ENCODE measurements at places on chromosomes 12 and 14. TPM values are rescaled to one million over a fixed set of nuclear protein-coding genes. Genes with fewer than 3 reads are reported as not detected.

GRCh38 chr12:53220694-53221202 lies 11.3 kb downstream of the RARG start:
- peak; percentile 66 for DNase-seq

DNA sequence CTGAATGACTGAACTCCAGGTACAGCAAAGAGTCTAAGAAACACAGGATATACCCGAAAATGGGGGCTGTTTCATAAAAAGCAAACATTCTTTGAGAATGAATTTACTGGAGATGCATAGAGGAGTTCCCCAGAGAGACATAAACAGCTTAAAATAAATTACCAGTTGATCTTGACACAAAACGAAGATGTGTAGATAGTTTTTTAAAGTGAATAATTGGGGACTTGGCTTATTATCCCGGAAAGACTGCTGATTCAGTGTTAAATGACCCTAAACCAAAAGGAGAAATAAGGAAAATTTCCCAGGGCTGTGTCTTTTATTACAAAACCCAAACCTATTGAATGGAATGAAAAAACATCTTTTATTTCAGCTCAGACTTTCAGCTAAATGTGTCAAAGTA lies 1052.8 kb upstream of the TMEM132C start:
- no peak for DNase-seq

GRCh38 chr12:105279460-105280056 lies 43.6 kb upstream of the APPL2 start:
- no peak for DNase-seq

GRCh38 chr12:92803903-92804302 lies 101.1 kb downstream of the PLEKHG7 start:
- DNase-seq: no peak

DNA sequence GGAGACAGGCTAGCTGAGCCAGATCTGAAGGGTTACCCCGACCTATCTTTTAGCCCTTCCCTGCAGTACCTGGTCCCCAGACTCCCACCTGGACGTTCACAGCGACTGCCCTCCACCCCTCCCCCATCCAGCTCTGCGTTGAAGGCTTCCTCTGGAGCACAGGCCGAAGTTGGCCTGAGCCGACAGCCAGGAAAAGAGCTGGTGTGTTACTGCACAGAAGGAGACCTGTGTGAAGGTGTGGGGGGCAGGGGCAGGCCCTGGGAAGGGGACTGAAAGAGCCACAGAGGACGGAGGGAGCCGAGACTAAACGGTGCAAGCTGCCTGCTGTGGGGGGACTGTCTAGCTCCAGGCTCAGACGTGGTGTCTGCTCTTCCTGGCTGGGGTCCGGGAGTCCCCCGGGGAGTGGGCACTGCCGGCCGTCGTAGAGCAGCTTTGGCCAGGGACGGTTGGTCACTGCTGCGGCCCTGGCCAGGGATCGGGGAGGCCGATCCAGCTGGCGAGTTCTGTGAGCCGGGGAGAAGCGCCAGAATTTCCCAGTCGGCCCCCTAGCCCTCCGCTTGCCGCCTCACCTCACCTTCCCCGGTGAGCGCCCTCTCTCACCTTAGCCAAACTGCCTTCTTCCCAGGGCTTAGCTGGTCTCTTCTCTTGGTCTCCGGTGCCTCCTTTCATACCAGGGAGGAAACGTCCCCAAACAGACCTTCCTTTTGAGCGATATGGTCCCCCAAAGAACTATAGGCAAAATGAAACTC lies 899 bp upstream of the COL2A1 start:
- DNase-seq: no peak

GRCh38 chr14:36096090-36096489 lies 80.4 kb downstream of the PTCSC3 start:
- no peak for DNase-seq

GRCh38 chr14:38309522-38310277 lies 53.8 kb upstream of the CLEC14A start:
- DNase-seq: no peak

DNA sequence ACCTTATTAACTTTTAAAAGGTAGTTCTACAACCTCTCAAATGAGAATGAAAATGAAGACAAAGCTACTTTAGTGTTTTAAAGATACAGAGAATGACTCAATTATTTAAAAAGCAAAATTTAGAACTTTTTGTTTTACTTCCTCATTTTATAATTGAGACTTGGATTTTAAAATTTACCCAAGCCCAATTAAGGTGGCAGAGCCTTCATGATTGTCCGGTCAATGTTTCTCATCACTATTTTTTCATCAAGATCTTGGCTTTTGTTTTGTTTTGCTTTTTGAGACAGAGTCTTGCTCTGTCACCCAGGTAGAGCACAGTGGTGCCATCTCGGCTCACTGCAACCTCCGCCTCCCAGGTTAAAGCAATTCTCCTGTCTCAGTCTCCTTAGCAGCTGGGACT lies 32.7 kb downstream of the PPP4R3A start:
- no peak for DNase-seq

GRCh38 chr14:105622329-105622955 lies 96.1 kb downstream of the TMEM121 start:
- DNase-seq: no peak

- no peak for DNase-seq
These were observed 44.2 kb downstream of the LGMN start for GRCh38 chr14:92704036-92704804.

DNA sequence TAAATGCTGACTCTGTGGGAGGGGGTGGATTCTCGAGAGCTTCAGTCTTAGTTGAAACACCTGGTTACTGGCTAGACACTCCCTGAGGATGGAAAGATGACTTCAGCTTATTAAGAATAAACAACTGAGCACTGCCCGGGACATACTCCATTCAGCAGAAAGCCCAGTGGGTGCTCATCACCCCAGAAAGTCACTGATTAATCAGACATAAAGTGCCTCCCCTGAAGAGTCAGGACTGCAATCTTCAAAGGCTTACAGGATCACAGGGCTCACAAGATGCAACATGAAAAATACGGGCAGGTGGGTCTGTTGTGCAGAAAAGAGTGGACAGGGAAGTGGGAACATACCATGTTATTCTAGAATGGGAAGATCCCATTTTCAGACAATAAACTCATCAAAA lies 207.0 kb downstream of the CALM1 start:
- no peak for DNase-seq

- DNase-seq: no peak
These were observed 56.4 kb upstream of the PIWIL1 start for GRCh38 chr12:130281153-130281799.

The TMEM117 gene
- 3.9 TPM for total RNA-seq
